Germinal center (tissue), 1 donor: ENCODE measurements at places on chromosomes 11 and 22.

GRCh38 chr11:134530636-134531326 lies 118.7 kb upstream of the B3GAT1 start:
- no peak for DNase-seq

DNA sequence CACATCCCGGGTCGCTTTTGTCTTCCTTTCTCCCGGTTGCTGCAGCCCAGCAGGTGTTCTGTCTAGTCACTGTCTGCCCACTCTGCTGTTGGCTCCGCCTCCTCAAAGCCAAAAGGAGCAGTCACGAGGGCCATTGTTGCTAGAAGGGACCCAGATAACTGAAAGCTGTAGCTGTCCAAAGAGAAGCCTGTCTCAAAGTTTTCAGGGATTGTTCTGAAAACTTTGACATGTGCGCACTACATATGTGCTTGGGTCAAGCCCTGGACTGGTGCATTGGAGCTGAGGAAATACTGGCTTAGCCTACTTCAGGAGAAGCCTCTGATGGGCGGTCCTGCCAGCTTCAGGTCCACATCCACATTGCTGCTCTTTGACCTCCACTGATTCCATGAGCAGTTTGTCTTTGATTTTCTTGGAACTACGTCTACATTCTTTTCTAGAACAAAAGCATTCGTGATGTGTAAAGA lies 8.8 kb upstream of the OR2AT4 start:
- DNase-seq, result no peak

- no peak for DNase-seq
Measured at GRCh38 chr11:133576351-133576750, 44.0 kb upstream of the OPCML start.

DNA sequence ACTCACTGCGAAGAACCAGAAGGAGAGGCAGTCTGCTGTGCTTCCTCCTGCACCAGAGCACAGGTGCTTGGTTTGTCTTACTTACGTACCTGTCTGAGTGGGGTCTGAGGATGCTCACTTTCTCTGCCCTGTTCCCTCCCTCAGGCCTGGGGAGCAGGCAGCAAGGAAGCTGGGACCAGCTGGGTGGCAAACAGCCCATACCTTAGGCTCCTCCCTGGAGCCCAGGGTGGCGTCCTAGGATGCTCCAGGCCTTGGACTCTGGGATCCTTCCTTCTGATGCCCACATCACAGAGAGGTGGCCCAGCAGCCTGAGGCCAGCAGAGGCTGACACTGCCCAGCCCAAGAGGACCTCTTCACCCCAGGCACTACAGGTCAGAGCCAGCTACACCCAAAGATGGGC lies 593.2 kb downstream of the BRD1 start:
- DNase-seq, result no peak

- DNase-seq, result peak; percentile 32
Measured at GRCh38 chr22:48576333-48577013, 1251.2 kb downstream of the BRD1 start.

- no peak for DNase-seq
Measured at GRCh38 chr22:30569674-30570202, 4.7 kb downstream of the GAL3ST1 start.

- DNase-seq, result no peak
Measured at GRCh38 chr11:75351541-75351790, at the start of gene ARRB1. ARRB1 (minus strand) TSS chr11:75351661; CDS start chr11:75351607, 54 bp downstream.

DNA sequence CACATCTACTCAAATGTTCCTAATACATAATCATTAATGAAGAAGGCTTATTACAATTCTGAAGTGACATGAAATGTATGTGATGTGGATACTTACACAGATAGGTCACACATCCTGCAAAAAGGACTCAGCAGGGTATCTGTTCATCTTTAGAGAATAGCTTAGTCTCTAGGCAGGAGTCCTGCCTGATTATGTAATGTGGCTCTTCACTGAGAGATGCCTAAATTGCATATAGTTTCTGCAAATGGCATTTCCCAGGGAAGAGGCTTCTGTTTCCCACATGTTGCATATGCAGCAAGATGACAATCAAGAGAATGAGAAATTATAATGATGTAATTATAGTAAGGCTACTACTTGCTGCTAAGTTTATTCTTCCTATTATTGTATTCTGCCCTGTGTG lies 58.8 kb upstream of the SLC36A4 start:
- DNase-seq, result no peak

- no peak for DNase-seq
Measured at GRCh38 chr11:12287374-12288211, 89.8 kb upstream of the PARVA start.

DNA sequence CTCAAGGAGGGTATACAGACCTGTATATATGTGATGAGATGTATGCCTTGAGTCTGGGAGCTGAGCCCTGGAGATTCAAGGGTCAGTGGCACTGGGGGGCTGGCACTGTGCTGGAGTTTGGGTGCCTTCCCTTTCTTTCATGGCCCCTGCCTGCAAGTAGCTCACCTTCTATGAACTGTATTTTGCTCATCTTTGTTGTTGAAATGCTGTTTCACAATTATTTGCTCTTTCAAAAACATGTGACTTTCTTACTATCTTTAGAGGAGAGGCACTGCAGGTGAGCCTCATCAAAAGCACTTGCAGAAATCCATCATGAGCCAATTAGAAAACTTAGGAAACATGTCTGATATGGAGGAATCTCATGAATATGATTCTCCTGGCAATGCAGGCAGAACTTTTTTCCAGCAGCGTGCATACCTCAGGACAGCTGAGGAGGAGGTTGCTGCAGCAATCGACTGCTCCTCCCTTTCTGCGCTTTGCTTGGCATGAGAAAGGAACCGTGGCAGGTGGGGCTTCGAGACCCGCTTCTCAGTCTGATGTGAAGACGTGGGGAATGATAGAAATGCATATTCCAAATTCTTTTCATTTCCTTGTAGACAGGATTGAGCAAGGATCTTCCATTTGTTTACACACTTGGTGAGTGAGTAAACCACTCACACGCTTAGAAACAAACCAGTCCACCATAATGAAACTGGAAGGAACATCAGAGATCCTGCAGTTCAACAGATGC lies 178.4 kb upstream of the E2F8 start:
- DNase-seq, result no peak

- DNase-seq, result no peak
Measured at GRCh38 chr11:91158297-91158696, 935.4 kb upstream of the CHORDC1 start.

DNA sequence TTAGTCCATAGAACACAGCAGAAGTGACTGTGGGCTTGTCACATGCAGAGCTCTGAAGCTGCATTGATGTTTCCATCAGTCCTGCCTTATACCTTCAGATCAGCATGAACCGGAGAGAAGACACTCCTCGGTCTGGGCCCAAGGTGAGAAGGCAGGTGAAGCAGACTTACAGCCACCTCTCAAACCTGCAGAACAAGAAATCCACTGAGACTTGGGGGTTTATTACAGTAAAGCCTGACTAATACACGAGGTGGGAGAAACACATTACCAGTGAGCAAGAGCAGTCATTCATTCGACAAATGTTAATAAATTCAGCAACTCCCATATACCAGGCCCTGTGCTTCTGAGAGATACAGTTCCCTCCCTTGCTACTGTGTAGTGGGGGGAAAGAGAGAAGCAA lies 279.0 kb downstream of the DDX10 start:
- DNase-seq, result no peak
